ENCODE measurements at places on chromosomes 6 and 20. TPM values are rescaled to one million over a fixed set of nuclear protein-coding genes. Genes with fewer than 3 reads are reported as not detected.
A peak's percentile ranks its signal among the peaks of the same experiment; 100 is the strongest.

- H3K36me3 ChIP-seq: no peaks in the 10 kb centered on the region
- peaks cover 5% of the 10 kb centered on the region for H3K4me1 ChIP-seq
- no peak overlapping the region for H3K4me3 ChIP-seq
- H3K27me3 ChIP-seq: no peaks in the 10 kb centered on the region
- no peak overlapping the region for H3K27ac ChIP-seq
- no peak for DNase-seq
These were observed 117.2 kb upstream of the ESR1 start for GRCh38 chr6:151690303-151690702.

Gene FAM83B
- total RNA-seq: 16.9 TPM

Gene PRR18
- total RNA-seq: not detected

DNA sequence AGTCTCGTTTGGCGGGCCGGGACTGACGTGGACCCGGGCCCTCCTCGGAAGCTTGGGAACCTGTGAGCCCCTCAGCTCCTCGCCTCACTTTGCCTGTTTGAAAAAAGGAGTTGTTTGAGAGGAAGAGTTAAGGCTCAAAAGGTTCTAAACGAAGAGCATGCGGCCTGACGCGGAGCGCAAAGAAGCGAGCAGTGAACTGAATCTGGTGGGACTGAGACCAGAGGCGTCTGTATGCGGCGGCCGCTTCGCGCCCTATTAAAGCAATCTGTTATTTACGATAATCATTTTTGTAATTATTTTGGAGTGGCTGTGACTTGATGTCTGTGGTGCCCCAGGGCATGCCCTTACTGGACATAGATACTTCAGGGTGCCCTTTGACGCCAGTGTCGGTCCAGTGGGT, 3.3 kb upstream of the TFAP2C start:
- no peaks in the 10 kb centered on the region for H3K27me3 ChIP-seq
- no peak overlapping the region for H3K27ac ChIP-seq
- H3K36me3 ChIP-seq: no peaks in the 10 kb centered on the region
- no peak overlapping the region for H3K4me3 ChIP-seq
- DNase-seq: no peak
- H3K4me1 ChIP-seq: peaks cover 4% of the 10 kb centered on the region

GRCh38 chr6:100693249-100693927, 187.7 kb downstream of the ASCC3 start:
- H3K4me1 ChIP-seq: no peaks in the 10 kb centered on the region
- DNase-seq: no peak
- H3K27me3 ChIP-seq: no peaks in the 10 kb centered on the region

Gene CCN6
- not detected for total RNA-seq

DNA sequence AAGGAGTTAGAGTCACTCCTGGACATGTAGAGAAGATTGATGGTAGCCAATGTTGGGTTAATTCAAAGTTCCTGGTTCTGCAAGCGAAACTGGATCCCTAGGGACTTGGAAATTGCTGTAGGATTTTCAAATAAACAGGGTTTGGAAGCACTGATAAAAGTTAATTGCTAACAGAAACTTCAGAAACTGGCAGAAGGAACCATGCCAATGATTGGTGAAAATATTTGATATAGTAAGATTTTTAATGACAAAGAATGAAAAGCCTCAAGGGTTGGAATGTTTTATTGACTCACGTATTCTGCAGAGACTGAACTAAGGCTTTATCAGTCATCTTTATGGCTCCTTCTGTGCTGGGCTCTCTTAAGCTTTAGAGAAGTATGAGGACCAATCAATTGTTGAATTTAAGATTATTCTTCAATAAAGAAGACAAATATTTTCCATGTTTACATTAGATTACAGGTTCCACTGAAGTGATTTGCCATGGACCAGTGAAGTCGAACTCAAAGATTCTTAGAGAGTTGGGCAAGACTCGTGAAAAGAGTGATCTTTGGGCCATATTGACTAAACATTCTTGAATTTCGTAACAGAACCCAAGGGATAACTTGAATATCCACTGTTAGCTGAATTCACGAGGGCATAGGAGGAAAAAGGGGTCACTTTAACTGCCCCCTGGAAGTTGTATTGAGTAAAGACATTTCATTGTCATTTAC, 371.4 kb downstream of the HDGFL1 start:
- DNase-seq: no peak
- no peak overlapping the region for H3K27ac ChIP-seq
- H3K4me1 ChIP-seq: no peaks in the 10 kb centered on the region
- no peak overlapping the region for H3K4me3 ChIP-seq
- H3K36me3 ChIP-seq: no peaks in the 10 kb centered on the region

- H3K27me3 ChIP-seq: no peaks in the 10 kb centered on the region
- H3K27ac ChIP-seq: no peak overlapping the region
These were observed 64.9 kb downstream of the SLC22A23 start for GRCh38 chr6:3391902-3392458.

DNA sequence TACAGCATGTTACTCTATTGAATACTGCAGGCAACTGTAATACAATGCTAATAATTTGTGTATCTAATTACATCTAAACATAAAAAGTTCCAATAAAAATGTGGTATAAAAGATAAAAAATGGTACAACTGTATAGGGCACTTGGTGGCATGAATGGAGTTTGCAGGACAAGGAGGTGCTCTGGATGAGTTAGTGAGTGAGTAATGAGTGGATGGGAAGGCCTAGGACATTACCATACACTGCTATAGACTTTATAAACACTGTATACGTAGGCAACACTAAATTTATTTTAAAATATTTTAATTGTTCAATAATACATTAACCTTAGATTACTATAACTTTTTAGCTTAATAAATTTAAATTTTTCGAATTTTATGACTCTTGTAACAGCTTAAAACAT, 579.6 kb upstream of the MAN1A1 start:
- no peaks in the 10 kb centered on the region for H3K36me3 ChIP-seq
- H3K4me3 ChIP-seq: no peak overlapping the region

GRCh38 chr6:158761746-158762145, 57.4 kb downstream of the EZR start:
- H3K4me1 ChIP-seq: peaks cover 100% of the 10 kb centered on the region
- no peak overlapping the region for H3K4me3 ChIP-seq
- DNase-seq: no peak
- no peaks in the 10 kb centered on the region for H3K27me3 ChIP-seq
- H3K27ac ChIP-seq: peak overlapping the region; percentile 57
- H3K36me3 ChIP-seq: peaks cover 38% of the 10 kb centered on the region

GRCh38 chr6:31615748-31616147, 714 bp downstream of the AIF1 start:
- no peak for DNase-seq
- H3K27ac ChIP-seq: no peak overlapping the region
- H3K4me1 ChIP-seq: no peaks in the 10 kb centered on the region
- H3K4me3 ChIP-seq: no peak overlapping the region

DNA sequence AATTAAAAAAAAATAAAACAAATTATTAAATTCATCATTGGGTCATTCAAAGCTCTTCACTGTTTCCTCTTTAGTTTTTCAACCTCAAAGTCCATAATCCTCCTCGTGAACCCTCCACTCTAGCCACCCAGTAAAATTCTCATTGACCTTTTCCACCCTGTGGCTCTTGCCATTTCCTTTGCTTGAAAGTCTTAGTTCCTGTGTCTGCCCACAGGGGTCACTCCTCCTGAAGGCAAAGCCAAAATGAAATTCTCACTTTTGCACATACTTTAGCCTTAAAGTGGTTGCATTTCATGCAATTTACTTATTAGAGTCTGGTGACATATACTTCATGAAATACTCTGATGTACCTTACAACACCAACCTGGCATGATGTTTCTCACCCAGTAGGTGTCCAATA, 263.7 kb downstream of the BMP2 start:
- DNase-seq: no peak
- no peak overlapping the region for H3K27ac ChIP-seq
- no peaks in the 10 kb centered on the region for H3K36me3 ChIP-seq

DNA sequence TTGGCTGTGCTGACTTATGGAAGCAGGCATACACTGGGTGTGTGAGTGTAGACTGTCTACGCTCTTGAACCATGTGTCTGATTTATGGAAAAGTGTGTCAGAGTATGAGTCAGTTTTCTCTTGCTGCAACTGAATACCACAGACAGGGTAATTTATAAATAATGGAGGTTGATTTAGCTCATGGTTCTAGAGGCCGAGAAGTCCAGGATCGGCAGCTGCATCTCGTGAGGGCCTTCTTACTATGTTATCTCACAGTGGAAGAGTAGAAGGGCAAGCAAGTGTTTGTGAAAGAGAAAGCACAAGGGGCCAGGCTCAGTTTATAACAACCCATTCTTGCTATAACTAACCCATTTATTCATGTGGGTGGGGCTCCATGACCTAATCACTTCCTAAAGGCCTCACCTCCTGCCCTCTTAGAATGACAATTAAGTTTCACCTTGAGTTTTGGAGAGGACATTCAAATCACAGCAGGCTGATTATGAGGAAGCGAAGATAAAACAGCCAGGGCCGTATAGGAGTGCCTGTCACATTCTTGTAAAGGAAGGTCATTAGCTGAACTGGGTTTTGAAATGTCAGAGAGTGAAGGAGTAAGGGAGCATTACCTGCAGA, 6.7 kb downstream of the GPR31 start:
- no peak for DNase-seq
- no peak overlapping the region for H3K27ac ChIP-seq
- H3K27me3 ChIP-seq: peaks cover 21% of the 10 kb centered on the region
- H3K36me3 ChIP-seq: no peaks in the 10 kb centered on the region
- H3K4me3 ChIP-seq: no peak overlapping the region

DNA sequence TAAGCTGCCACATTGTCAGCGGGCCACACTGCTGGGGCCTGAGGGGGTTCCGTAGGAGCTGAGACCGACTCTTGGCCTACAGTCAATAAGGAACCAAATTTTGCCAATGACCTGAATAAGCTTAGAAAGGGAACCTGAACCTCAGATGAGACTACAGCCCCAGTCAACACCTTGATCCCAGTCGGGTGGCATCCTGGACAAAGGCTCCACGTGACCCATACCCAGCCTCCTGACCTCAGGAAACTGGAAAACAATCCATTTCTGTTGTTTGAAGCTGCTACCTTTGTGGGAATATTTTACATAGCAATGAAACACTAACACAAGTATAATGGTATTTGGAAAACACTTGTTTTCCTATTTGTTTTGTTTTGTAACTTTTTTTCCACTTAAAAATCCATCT, 179.9 kb upstream of the RALGAPA2 start:
- no peaks in the 10 kb centered on the region for H3K27me3 ChIP-seq
- H3K4me1 ChIP-seq: no peaks in the 10 kb centered on the region
- no peak for DNase-seq
- H3K27ac ChIP-seq: no peak overlapping the region
- no peak overlapping the region for H3K4me3 ChIP-seq

DNA sequence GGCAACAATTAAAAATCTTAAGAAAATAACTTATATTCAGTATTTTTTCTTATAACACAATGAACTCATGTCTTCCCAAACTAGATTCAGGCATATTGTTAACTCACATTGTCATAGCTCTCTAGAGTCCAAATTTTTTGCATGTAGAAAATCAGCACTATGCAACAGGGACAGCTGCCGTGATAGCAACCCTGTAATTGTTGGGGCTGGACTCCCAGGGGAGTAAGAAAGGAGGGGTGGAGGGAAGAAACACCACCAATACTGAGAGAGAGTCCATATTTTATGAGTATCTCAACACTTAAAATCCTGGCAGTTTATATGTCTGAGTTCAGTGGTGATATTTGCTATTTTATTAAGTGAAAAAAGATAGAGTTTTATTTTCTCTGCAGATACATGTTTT, 89.6 kb upstream of the HS3ST5 start:
- H3K27ac ChIP-seq: no peak overlapping the region
- no peaks in the 10 kb centered on the region for H3K36me3 ChIP-seq
- H3K4me3 ChIP-seq: no peak overlapping the region
- DNase-seq: no peak

Gene PPP1R16B
- total RNA-seq: 0.52 TPM

All from HCT116 (cell line).